Activated CD8-positive, alpha-beta T cell treated with anti-CD3 and anti-CD28 coated beads, Interleukin-2, amount 10 ng/mL, durations not matched to agents 7 days and 5 days (primary cell): ENCODE measurements at places on chromosomes 16 and 17. TPM values are rescaled to one million over a fixed set of nuclear protein-coding genes. Genes with fewer than 3 reads are reported as not detected.

The WWOX gene
- total RNA-seq: 34.4 TPM

The BICDL2 gene
- 0.84 TPM for total RNA-seq

The PRR35 gene
- total RNA-seq: not detected

The SHISA6 gene
- total RNA-seq: not detected

DNA sequence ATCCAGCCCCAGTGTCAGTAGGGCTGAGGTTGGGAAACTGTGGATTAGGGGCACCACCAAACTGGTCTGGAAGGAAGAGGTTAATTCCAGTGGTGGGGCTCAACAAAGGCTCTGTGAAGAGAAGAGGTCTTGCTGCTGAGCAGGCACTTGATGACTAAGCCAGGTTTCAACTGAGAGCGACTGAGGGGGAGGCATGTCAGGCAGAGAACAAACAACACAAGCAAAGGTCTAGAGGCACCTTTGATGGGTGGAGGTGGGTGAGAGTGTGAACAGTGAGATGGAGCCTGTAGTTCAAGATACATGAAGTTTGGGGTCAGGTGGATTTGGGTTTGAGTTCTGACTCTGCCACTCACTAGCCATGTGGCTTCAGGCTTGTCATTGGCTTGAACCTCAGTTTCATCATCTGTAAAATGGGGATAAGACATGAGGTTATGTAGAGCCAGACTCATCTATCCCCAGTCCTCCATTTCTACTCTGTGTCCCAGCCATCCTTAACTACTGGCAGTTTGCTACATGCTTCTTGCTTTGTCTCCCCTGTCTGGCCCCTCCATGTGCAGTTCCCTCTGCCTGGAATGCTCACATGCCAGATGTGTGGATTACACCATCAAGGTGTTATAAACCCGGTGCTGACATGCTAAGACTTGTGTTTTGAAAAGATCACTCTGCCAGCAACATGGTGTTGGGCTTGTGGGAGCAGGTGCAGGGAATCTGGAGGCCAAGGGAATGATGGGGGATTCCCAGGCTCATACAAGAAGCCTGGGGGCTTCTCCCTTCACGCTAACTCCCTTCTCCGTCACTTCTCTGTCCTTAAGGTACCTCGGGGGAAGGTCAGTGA is 3.0 kb upstream of the RMI2 start:
- H3K27me3 ChIP-seq: no peaks in the 10 kb centered on the region
- H3K36me3 ChIP-seq: peaks cover 11% of the 10 kb centered on the region
- H3K4me3 ChIP-seq: no peak overlapping the region
- peaks cover 39% of the 10 kb centered on the region for H3K4me1 ChIP-seq

GRCh38 chr17:17398943-17399926 is 77.6 kb upstream of the MED9 start:
- peaks cover 47% of the 10 kb centered on the region for H3K27me3 ChIP-seq
- no peaks in the 10 kb centered on the region for H3K36me3 ChIP-seq
- no peak for DNase-seq
- no peak overlapping the region for H3K4me3 ChIP-seq
- H3K4me1 ChIP-seq: peaks cover 35% of the 10 kb centered on the region

DNA sequence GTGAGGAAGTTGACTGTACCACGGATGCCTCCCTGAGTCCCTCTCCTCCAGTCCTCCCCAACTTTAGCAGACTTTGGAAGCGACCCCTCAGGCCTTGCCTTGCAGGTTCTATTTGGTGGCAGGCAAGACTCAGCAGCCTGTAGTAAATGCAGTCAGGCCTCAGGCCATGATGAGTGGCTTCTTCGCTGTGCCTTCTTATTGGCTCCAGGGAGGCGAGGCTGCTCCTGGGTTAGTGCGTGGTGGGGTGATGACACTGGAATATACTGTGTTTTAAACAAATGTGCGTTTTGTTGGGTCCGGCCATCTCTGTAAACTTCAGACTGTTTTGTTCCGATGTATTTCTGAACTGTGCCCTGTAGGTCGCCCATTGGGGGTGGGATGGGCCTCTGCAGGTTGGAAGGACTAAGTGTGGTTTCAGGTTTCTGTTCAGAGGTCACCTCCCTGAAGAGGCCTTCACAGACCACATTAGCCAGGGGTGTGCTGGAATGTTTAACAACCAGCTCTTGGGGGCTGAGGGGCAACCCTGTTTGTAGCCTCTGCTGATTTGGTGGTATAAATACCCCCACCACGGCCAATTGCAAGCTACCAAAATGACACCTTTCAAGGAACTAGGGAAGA is 62.5 kb downstream of the CYLD start:
- peaks cover 6% of the 10 kb centered on the region for H3K36me3 ChIP-seq
- H3K27me3 ChIP-seq: no peaks in the 10 kb centered on the region
- no peak overlapping the region for H3K27ac ChIP-seq
- H3K4me3 ChIP-seq: no peak overlapping the region
- H3K4me1 ChIP-seq: peaks cover 18% of the 10 kb centered on the region
- no peak for DNase-seq

GRCh38 chr17:6290488-6291196 is 144.3 kb downstream of the AIPL1 start:
- H3K36me3 ChIP-seq: no peaks in the 10 kb centered on the region
- H3K27ac ChIP-seq: no peak overlapping the region
- no peak overlapping the region for H3K4me3 ChIP-seq
- H3K4me1 ChIP-seq: no peaks in the 10 kb centered on the region

- no peak for DNase-seq
- H3K4me1 ChIP-seq: peaks cover 27% of the 10 kb centered on the region
- H3K4me3 ChIP-seq: no peak overlapping the region
- H3K27ac ChIP-seq: no peak overlapping the region
Measured at GRCh38 chr17:82905130-82905529, 65.3 kb upstream of the ZNF750 start.

- peak overlapping the region; percentile 13 for H3K27ac ChIP-seq
- peaks cover 31% of the 10 kb centered on the region for H3K4me1 ChIP-seq
- H3K36me3 ChIP-seq: peaks cover 9% of the 10 kb centered on the region
- peaks cover 52% of the 10 kb centered on the region for H3K27me3 ChIP-seq
- H3K4me3 ChIP-seq: peak overlapping the region; percentile 77
Measured at GRCh38 chr16:54927125-54928015, 3.3 kb upstream of the IRX5 start.

GRCh38 chr17:78538033-78538776 is 39.0 kb downstream of the DNAH17 start:
- no peaks in the 10 kb centered on the region for H3K36me3 ChIP-seq
- peaks cover 33% of the 10 kb centered on the region for H3K4me1 ChIP-seq
- H3K27ac ChIP-seq: no peak overlapping the region
- no peak for DNase-seq

- H3K4me1 ChIP-seq: peaks cover 17% of the 10 kb centered on the region
- no peak for DNase-seq
- no peak overlapping the region for H3K4me3 ChIP-seq
- H3K36me3 ChIP-seq: peaks cover 26% of the 10 kb centered on the region
Measured at GRCh38 chr17:14107889-14108288, 38.6 kb downstream of the COX10 start.

GRCh38 chr16:26712876-26713275 is 353.9 kb upstream of the C16orf82 start:
- H3K36me3 ChIP-seq: no peaks in the 10 kb centered on the region
- H3K4me3 ChIP-seq: no peak overlapping the region
- peaks cover 5% of the 10 kb centered on the region for H3K4me1 ChIP-seq
- H3K27ac ChIP-seq: no peak overlapping the region
